ENCODE measurements at places on chromosomes 11 and 22.

DNA sequence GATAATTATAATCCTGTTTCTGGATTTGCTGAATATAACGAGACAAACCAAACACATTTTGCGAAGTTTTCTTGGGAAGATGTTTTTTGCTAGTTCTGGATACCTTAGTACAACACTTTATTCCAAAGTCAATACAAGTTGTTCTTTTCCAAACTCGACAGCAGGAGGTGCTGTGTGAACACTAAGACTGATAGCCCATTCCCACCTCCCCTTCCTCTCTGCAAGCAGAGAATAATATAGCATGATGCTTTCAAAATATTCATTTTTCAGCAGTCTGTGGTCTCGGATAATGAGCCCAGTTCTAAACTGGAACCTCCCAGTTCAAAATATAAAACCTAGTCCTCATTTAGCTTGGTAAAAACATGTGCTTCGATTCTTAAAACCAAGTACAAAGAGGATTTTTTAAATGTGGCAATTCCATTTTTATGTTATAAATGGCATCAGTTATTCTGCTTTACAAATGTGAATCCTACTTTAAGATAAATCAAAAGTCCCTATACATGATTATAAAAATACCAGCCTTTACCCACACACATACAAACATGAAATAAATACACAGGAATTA lies 129.1 kb downstream of the DCDC1 start:
- DNase-seq: peak; percentile 58

GRCh38 chr11:126113012-126113411 lies 50.3 kb upstream of the CDON start:
- DNase-seq: no peak

- DNase-seq: no peak
These were observed 736.7 kb upstream of the ANO5 start for GRCh38 chr11:21456186-21456585.

GRCh38 chr11:10387206-10388083 lies 67.6 kb upstream of the AMPD3 start:
- no peak for DNase-seq

GRCh38 chr11:1771700-1772099 lies 8.0 kb upstream of the CTSD start:
- DNase-seq: no peak

DNA sequence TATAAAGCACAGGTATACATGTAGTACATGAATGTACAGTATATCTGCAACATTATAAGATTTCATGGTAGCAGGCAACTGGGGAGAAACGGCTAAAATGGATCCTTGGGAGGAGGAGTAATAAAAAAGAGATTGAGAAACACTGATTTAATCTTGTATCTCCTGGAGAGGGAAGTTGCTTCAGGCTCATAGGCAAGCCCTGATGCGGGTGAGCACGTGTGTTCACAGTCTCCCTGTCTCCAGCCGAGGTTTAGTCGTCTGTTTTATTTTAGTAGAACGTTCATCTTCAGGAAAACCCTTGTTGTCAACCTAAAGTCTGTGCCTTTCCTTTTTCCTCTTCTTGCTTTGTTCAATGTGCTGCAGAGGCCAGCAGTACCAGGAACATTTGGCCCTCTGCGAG lies 21.8 kb upstream of the SLC25A18 start:
- DNase-seq: no peak

DNA sequence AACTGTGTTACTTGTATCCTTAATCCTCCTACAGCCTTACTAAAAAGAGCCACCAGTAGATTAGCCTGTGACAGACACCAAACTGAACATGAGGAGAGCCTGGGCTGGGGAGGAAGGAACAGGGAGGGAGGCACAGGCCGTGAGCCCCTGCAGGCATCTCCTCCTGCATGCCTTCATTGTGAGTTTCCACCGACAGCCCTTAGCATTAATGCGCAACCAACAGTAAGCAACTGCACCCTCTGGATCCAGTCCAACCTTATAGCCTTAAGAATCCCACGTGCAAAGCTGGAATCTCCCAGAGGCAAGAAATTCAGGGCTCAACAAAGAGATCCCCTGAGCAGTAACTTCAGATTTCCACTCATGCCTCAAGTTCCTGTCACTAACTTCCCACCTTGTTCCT lies 84.6 kb downstream of the ETS1 start:
- no peak for DNase-seq

DNA sequence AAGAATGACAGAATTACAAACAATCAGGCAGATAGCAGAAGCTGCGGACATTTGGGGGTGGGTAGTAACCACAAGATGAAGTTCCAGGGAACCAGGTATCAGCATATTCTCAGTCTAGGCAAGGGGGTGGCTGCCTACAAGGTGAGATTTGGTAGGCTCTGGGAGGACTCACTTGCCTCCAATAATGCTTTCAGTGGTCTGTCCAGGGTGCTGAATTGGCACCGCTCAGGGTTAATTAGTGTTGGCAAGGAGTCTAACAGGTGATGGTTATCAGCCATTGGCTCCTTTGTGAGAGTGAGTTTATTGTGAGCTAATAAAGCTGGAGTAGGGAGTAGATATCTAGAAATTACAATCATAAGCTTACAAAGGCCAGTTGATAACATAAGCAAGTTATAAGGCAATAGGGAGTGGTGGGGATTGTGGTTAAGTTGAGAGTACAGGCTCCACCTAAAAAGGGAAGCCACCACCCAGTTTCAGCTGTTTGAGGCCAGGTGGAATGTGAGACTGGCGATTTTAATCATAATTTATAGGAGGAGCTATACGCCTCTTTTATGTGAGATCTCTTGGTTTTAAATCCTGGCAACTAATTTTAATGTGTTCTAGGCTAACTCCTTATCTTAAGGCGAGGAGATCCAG lies 320.5 kb downstream of the MIAT start:
- no peak for DNase-seq

GRCh38 chr11:27084518-27084917 lies 43.9 kb downstream of the BBOX1 start:
- no peak for DNase-seq

GRCh38 chr11:122727101-122727929 lies 71.8 kb downstream of the UBASH3B start:
- no peak for DNase-seq

DNA sequence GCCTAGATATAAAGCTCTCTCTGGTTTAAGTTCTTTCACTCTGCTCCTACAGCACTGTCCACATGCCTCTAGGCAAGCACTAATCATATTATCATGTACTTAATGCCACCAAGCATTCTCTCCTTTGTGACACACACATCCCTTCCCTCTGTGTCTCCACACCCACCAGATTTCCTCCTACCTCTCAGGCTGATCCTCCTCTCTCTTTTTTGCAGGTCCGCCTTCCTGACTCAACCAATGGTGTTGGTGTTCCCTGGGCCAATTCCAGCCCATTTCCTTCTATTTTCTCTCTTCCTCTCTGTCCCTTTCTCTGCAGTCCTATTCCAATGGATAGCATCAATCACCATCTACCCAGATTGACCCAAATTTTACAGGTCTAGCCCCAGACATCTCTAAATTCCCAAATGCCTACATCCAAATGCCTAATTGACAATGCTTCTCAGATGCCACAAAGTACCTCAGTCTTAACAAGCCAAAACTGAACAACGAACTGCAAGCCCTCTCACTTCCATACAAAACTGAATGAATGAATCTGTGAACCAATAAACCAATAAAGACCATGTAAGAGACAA lies 504 bp upstream of the ZNF215 start:
- DNase-seq: no peak

GRCh38 chr11:134340354-134340964 lies 8.7 kb downstream of the GLB1L2 start:
- no peak for DNase-seq

GRCh38 chr11:65790104-65790901 lies 3.4 kb downstream of the OVOL1 start:
- DNase-seq: no peak

- DNase-seq: peak; percentile 90
These were observed at the start of gene SERHL2 for GRCh38 chr22:42553475-42554361. Gene SERHL2 (plus strand): TSS chr22:42553956. CDS start chr22:42554021, 65 bp downstream.

DNA sequence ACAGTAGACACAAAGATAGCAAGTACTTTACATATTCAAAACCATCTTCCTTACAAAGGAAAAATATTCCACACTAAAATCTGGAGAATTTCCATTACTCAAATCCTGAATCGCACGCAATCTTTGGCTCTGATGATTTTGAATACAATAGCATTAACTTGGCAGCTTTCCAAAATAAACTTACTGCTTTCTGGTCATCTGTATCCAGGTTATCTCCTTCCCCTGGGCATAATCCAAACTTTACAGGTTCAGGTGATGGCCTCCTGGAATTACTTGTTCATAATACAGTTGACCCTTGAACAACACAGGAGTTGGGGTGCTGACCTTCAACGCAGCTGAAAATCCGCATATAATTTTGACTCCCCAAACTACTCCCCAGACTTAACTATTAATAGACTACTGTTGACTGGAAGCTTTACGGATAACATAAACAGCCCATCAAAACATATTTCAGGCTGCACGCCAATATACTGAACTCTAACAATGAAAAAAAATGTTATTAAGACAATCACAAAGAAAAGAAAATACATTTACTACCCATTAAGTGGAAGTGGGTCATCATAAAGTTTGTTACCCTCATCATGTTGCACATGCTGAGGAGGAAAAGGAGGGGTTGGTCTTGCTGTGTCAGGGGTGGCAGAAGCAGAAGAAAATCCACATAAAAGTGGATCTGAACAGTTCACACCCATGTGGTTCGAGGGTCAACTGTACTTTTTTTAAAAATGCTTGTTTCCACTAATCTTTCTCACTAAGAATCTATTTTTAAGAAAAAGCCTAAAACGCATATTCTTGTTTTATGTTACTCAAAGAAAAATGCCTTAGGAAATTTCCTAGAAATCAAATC lies 6.5 kb downstream of the MTMR2 start:
- no peak for DNase-seq

DNA sequence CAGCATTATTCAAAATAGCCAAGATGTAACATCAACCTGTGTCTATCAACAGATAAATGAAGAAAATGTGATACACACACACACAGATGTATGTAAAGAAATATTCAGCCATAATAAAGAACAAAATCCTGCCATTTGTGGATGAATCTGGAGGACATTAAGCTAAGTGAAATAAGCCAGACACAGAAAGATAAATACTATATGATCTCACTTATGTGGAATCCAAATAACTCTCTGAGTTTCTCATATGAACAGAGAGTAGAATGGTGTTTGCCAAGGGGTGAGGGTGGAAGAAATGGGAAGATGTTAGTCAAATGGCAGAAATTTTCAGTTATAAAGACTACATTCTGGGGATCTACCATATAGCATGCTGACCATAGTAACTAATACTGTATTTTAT lies 224.2 kb downstream of the GUCY1A2 start:
- no peak for DNase-seq

DNA sequence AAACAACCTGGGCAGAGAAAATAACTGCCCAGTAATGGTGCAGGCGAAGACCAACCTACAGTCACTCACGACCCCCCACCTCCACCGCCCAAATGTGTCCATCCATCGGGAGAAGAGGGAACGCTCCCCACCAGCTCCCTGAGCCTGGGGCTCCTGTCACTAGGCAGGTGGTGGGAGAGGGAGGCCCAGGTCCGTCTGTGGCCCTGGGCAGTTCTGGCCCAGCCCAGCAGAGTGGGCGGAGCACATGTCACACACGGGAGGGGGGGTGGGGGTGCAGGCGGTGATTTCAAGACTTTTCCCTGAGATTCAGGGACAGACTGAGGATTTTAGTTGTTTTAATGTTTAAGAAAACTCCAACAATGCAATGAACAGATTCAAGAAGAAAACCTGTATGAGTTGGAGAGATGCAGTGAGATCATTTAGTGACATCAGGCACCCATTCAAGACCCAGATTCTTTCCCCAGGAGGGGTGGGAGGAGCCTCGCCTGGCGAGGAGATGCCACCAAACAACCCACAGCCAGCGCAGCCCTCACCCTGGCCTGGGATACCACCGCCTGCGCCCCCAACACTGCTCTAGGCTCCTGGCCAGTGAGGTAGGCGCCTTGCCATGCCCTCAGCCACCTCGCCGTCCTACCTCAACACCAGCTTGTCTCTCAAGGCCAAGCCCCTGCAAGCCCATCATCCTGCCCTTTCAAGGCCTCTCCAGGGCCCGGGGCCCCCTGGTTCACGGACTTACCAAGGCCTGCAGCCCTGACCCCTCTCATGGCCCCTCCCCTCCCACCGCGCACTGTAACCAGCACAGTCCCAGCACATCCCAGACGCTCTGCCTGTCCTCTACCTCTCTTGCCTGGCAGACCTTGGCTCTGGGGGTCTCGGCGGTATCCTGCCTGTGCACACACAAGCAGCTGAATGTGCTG lies 36.8 kb downstream of the TBX1 start:
- no peak for DNase-seq

- DNase-seq: no peak
These were observed 33.9 kb downstream of the FLRT1 start for GRCh38 chr11:64069401-64070313.

DNA sequence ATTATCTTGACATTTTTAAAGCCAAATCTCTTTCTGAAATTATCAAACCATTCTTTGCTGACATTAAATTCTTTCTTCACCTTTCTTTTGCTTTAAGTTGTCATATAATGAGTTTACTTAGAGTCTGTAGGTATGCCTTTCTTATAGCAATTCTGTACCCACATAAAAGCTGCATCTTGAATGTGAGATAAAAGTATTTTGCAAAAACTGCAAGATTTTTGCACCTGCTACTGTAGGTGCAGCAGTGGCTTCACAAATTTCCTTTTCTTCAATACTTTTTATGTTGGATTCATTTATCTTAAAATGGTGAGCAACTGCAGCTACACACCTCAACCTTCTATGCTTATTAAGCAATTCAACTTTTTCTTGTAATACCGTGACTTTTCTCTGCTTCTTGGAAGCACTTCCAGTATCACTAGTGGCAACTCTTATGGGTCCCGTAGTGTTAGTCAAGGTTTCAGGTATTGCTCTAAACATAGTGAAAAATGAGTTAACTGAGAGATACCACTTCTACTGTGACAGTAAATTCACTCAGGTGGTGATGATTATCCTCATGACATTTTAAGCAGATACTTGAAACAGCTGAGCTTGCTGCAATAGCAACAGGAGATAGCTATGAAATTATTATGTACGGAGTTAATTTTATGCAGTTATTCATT lies 18.8 kb downstream of the ZFP91 start:
- no peak for DNase-seq

DNA sequence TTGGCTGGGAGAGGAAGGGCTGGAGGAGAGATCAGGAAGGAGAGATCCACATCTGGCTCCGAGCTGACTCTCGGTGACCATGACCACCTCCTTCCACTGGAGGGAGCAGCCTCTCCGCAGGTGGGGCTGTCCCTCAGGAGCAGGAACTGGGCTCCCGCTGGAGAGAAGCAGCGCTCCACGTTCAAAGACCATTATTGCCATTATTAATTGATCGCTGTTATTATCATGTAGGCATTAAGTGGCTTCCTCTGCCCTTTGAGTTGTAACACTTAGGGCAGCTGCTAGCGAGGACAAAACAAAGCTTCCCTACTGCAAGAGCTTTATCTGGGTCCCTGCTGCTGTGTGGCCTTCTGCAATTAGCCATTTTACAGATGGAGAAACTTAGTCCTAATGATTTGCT lies 251.9 kb downstream of the ST3GAL4 start:
- peak; percentile 55 for DNase-seq
